ENCODE measurements at places on chromosomes 3 and 15.

- H3K27me3 ChIP-seq, result no peaks in the 10 kb centered on the region
- peaks cover 8% of the 10 kb centered on the region for H3K36me3 ChIP-seq
- H3K4me3 ChIP-seq, result no peak overlapping the region
- H3K27ac ChIP-seq, result peak overlapping the region; percentile 34
Observed at GRCh38 chr15:81295486-81296121, 28.3 kb downstream of the STARD5 start.

DNA sequence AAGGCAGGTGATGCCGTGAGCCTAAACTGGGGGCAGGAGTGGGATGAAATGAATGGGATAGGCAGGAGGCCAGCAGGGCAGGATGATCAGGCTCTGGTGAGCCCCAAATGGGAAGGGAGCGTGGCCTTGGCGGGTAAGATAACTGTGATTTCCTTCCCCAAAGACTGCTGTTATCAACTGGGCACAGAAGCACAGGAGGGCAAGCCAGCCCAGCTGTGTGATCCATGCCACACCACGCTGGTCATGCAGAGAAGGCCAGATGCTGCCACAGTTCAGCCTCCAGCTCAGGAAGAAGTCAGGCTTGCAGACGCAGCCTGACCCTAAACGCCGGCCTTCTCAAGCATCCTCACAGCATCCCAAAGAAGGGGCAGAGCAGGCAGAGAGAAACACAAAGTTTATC, 52.1 kb upstream of the GNB5 start:
- H3K4me3 ChIP-seq, result no peak overlapping the region
- no peak for DNase-seq
- no peak overlapping the region for H3K27ac ChIP-seq
- no peaks in the 10 kb centered on the region for H3K27me3 ChIP-seq
- H3K36me3 ChIP-seq, result no peaks in the 10 kb centered on the region
- H3K4me1 ChIP-seq, result no peaks in the 10 kb centered on the region

GRCh38 chr3:154954757-154955156, 125.4 kb upstream of the MME start:
- H3K27ac ChIP-seq, result no peak overlapping the region
- no peaks in the 10 kb centered on the region for H3K27me3 ChIP-seq

DNA sequence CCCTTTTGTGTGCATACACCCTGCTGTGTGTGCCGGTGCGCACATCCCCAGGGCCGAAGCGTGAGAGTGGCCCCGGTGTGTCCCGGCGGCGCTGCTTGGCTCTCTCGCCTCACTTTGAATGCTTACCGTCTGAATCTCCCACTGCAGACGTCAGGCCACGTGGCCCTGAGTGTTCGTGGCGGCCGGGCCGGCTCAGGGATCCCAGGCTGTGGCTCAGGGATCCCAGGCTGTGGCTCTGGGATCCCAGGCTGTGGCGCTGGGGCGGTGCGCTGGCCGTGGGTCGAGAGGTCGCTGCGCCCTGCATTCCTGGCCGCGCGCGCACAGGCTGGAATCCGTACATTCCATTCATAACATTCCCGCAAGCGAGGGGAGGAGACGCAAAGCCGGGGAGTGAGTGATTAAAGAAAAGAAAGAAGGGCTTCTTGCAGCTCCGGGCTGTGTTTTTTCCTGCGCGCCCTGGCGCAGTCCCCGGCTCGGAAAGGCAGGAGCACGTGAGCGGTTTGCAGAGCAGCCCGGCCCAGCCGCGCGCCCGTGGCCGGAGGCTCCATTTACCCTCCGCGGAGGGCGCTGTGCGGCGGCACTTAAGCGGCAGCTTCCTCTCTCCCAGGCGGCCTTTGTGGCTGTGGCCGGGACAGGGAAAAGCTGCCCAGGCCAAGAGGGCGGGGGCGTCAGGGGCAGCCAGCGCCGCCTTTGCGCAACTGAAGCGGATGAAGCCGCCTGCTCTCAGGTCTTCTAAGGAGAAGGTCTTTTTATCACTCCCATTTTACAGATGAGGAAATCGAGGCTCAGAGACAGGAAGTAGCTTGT, 87.0 kb upstream of the ALDH1L1 start:
- H3K4me3 ChIP-seq, result peak overlapping the region; percentile 34
- no peaks in the 10 kb centered on the region for H3K36me3 ChIP-seq
- peak; percentile 76 for DNase-seq
- H3K27ac ChIP-seq, result peak overlapping the region; percentile 29

DNA sequence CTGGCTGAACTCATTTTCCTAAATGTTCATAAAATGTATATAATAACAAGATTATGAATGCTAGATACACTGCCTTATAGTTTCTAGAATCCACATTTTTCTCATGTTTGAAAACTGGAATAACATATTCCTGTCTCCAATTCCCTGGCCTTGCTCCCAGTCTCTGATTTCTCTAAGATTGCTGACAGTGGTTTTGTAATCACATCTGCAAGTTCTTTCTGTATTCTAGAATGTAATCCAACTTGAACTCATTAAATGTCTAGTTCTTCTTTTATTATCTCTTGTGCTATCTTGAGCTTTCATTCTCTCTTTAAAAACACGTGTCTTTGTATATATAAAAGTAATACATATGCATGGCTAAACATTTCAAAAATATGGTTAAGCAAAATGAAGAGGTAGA, 215.2 kb upstream of the ADAMTS9 start:
- no peak overlapping the region for H3K4me3 ChIP-seq
- H3K36me3 ChIP-seq, result no peaks in the 10 kb centered on the region
- H3K4me1 ChIP-seq, result peaks cover 34% of the 10 kb centered on the region
- H3K27me3 ChIP-seq, result no peaks in the 10 kb centered on the region

- peaks cover 50% of the 10 kb centered on the region for H3K4me1 ChIP-seq
- no peak for DNase-seq
- peak overlapping the region; percentile 61 for H3K27ac ChIP-seq
- no peaks in the 10 kb centered on the region for H3K27me3 ChIP-seq
- no peak overlapping the region for H3K4me3 ChIP-seq
- H3K36me3 ChIP-seq, result no peaks in the 10 kb centered on the region
Observed at GRCh38 chr3:54861248-54862067, 66.4 kb downstream of the LRTM1 start.

GRCh38 chr3:26365706-26366105, 256.9 kb upstream of the LRRC3B start:
- no peak for DNase-seq
- no peak overlapping the region for H3K27ac ChIP-seq
- no peak overlapping the region for H3K4me3 ChIP-seq
- no peaks in the 10 kb centered on the region for H3K36me3 ChIP-seq
- no peaks in the 10 kb centered on the region for H3K27me3 ChIP-seq

DNA sequence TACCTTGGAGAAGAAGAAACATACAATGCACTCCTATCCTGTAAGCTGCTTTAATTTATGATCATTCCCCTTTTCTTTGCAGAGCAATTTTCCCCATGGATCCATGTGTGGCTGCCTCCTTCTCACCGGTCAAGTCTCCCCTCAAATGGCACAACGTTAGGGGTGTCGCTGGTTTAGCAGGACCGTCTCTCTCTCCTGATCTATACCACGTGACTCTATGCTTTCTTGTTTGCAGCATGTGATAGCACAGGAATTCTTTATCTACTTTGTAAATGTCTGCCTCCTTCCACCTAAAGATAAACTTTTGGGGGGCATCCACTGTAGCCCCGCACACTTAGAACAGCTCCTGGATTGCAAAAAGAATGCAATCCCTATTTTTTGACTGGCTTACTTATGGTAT, 506.0 kb downstream of the MAGI1 start:
- H3K36me3 ChIP-seq, result no peaks in the 10 kb centered on the region
- no peaks in the 10 kb centered on the region for H3K27me3 ChIP-seq
- no peak overlapping the region for H3K27ac ChIP-seq
- no peak overlapping the region for H3K4me3 ChIP-seq

- H3K36me3 ChIP-seq, result no peaks in the 10 kb centered on the region
- H3K4me1 ChIP-seq, result peaks cover 14% of the 10 kb centered on the region
- H3K27ac ChIP-seq, result no peak overlapping the region
- H3K27me3 ChIP-seq, result no peaks in the 10 kb centered on the region
- no peak for DNase-seq
Observed at GRCh38 chr3:189985948-189986347, 134.7 kb downstream of the P3H2 start.

GRCh38 chr3:116288485-116288884, 156.8 kb downstream of the LSAMP start:
- DNase-seq, result no peak
- H3K27ac ChIP-seq, result no peak overlapping the region
- H3K4me1 ChIP-seq, result no peaks in the 10 kb centered on the region
- H3K4me3 ChIP-seq, result no peak overlapping the region
- H3K27me3 ChIP-seq, result no peaks in the 10 kb centered on the region

GRCh38 chr3:182399978-182400737, 393.1 kb upstream of the ATP11B start:
- no peak for DNase-seq
- H3K4me3 ChIP-seq, result no peak overlapping the region
- no peak overlapping the region for H3K27ac ChIP-seq
- H3K4me1 ChIP-seq, result no peaks in the 10 kb centered on the region

DNA sequence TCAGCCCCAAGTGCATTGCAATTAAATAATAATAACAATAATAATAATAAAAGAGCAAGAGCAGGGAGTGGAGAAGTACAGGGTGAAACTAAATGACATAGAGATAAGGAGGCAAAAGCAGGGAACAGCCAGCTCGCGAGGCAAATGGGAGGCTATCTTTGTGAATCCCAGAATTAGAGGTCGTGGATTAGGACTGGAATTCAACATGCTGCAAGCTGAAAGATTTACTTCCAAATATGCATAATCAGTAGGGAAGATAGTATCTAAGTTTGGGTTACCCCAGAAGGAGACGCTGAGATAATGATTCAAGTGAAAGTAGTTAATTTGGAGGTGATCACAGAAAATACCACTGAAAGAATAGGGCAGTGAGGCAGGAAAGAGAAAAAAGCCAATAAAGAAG, 119.4 kb upstream of the UBE2E2 start:
- peaks cover 4% of the 10 kb centered on the region for H3K4me1 ChIP-seq
- no peaks in the 10 kb centered on the region for H3K36me3 ChIP-seq
- H3K4me3 ChIP-seq, result no peak overlapping the region
- H3K27me3 ChIP-seq, result no peaks in the 10 kb centered on the region
